Epithelial cell of proximal tubule (primary cell): ENCODE measurements at places on chromosomes 1 and 21.
A peak's percentile ranks its signal among the peaks of the same experiment; 100 is the strongest.

DNA sequence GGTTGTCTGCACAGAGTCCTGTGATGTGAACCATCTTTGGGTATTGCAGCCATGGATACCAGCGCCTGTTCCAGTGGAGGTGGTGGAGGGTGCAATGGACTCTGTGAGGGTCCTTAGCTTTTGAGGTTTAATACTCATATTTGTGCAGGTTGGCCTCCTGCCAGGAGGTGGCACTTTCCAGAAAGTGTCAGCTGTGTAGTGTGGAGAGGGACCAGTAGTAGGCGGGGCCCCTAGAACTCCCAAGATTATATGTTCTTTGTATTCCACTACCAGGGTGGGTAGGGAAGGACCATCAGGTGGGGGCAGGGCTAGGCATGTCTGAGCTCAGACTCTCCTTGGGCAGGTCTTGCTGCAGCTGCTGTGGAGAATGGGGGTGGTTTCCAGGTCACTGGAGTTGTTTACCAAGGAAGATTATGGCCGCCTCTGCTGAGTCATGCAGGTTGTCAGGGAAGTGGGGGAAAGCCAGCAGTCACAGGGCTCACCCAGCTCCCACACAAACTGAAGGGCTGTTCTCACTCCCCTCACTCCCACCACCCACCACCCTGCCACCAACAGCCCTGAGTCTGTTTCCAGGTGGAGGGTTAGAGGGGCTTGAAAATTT, 31.2 kb upstream of the ZNF678 start:
- no peak for DNase-seq

DNA sequence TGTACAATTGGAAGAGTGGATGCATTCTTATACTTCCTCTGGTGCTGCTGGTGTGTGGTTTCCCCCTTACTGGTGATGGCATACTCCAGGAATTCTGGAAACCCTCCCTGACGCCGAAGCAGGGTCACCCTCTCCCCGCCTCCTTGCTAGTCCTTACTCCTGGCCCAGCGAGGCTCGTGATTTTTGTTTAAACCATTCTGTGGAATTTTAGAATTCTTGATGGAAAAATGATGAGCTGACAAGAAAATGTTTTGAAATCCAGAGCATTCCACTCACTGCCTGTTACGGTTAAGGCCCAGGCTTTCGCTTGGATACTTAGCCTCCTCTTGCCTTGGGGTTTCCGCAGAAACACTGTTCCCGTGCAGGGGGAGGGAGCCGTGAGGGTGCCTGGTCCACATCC, 41.1 kb downstream of the IL6R start:
- no peak for DNase-seq

- DNase-seq, result no peak
Observed at GRCh38 chr1:45640293-45640692, 16.4 kb upstream of the CCDC17 start.

DNA sequence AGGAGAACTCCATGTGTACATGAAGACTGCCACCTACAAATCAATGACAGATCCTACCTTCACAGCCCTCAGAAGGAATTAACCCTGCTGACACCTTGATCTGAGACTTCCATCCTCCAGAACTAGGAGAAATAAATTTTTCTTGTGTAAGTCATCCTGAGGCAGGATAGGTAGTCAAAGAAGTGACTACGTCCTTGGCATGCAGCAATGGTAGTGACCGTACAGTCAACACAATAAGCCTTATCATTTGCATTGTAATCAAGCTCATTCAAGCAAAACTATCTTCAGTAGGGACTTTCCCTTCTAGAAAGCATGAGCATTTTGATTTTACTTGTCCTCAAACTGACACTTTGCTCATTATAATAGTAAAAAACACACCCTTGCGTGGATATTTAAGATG, 64.0 kb upstream of the KCNK1 start:
- no peak for DNase-seq

DNA sequence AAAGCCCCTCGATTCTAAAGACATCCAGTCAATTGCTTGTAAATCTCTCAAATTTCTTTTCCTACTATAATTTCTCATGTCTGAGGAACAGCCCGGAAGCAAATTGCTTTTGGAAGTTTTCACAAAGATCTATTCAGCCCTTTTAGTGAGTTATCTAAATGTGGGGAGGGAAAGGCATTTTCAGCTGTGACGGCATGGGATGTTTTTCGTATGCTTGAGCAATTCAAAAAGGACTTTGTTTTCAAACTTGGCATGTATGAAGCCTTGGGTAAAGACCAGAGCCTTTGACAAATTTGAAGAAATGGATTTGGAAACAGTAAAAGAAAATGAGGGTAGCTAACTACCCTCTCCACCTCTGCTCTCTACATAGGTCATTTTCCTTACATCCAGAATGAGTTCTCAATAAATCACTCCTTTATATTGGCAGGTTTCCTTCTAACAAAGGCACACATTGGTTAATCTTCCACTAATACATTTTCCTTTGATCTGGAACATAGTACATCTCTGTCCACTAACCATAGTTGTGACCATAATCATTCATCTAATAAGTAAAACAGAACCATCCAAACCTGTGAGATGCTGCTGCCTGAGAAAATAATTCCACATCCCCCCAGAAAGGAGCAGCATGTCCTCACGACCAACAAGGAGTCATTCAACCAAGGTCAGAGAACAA, 66.1 kb upstream of the ADAM30 start:
- DNase-seq, result no peak

- DNase-seq, result no peak
Observed at GRCh38 chr1:84107955-84108354, 36.1 kb upstream of the PRKACB start.

DNA sequence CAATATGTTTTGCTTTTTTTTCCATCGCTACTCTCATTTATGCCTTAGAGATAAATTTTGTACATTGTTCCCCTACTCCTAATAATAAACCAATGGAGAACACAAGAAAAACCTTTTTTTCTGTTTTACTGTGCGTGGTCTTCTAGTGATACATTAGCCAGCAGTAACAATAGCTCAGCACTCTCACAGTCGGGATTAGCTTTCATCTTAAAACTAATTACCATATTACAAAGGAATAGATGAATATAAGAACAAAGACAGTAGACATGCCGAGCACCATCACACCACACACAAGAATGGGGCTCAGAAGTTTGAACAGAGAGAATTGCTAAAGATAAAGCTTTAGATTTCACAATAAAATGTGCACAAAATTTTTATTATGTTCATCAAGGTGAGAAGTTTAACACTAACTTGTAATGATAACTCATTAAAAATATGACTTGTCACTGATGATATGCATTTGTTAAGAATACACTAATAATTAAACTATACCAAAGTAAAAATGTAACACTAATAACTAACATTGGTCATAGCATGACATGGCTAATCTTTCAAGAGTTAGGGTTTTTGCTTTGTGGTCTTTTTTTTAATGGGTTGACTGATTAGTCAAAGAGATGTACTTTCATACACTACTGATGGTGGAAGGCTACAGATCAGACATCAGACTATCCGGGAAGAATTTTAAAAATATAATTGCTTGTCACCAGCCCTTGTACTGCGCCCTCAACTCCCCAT, 61.8 kb downstream of the EXTL2 start:
- no peak for DNase-seq

GRCh38 chr1:172537827-172538391, 5.0 kb downstream of the SUCO start:
- no peak for DNase-seq

DNA sequence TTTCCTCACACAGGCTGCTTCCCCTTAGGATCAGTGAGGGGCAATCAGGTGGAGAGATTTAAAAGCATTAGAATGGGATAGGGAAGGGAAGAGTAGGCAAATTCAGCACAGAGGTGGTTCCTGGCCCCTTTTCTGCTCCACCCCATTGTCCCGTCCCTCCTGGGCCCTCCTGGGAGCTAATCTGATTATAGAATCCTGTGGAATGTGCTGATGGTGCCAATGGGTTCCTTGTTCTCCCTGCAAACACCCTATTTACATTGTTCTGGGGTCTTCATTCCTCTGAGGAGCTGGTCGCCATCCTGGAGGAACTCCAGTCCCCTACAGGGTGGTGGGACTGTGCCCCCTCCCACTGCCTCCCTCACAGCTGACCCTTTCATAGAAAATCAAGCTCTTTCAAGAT, 34.4 kb upstream of the LRP8 start:
- DNase-seq, result no peak

DNA sequence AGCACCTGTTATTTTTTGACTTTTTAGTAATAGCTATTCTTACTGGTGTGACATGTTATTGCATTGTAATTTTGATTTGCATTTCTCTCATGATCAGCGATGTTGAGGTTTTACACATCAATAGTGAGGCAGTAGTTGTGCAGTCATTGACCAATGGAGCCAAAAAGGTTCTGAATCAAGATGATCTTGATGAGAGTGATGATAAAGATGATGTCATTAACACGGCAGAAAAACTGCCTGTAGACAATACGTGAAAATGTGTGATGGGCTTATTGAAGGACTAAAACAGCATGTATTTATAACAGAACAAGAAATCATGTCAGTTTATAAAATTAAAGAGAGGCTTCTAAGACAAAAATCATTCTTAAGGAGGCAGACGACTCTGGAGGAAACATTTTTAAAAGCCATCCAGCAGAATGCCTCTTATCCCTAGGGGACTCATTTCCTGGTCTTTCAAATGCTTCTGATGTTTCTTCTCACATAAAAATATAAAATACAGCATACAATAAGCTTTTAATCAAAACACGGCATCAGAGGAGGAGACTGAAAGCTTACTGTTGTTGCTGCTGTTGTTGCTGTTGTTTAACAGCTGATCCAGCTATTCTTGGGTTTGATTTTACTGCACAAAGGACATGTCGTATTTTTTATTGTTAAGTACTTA, 400.3 kb downstream of the LTN1 start:
- no peak for DNase-seq

GRCh38 chr1:99645203-99645602, 710 bp upstream of the PALMD start:
- peak; percentile 67 for DNase-seq

DNA sequence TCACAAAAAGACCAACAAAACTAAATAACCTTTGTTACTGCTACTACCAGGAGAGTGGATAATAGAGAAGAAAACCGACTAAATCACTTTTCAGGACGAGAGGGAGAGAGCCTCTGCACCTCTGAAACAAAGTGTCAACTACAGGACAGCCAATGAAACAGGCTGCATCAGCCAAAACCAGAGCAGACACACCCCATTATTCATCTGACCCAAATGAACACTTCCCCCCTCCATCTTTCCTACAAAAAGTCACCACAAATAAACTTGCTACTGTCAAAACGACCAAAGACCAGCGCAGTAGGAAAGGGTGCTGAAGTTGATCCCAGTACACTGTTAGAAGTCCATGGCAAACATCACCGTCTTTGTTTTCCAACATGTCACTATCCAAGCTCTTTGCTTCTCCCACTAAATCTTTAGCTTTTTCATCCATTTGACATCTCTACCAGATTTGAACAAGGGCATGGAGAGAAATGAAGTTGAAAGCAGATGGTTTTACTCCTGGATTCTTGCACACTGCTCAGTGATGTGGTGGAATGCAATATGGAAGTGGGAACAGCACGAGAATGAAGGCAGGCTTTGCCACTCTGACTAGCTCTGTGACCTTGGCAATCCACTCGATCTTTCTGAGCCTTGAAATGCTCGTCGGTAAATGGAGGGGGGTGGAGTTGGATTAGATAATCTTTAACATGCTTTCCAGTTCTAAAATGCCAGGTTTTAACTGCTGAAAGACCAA, 20.5 kb downstream of the DSTYK start:
- no peak for DNase-seq

DNA sequence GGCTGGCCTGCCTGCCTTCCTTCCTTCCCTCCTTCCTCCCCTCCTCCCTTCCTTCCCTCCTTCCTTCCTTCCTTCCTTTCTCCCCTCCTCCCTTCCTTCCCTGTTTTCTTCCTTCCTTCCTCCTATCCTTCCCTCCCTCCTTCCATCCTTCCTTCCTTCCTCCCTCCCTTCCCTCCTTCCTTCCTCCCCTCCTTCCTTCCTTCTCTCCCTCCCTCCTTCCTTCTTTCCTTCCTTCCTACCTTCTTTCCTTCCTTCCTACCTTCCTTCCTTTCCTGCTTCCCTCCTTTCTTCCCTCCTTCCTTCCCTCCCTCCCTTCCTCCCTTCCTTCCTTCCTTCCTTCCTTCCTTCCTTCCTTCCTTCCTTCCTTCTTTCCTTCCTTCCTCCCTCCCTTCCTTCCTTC, 70.1 kb upstream of the PTGFR start:
- no peak for DNase-seq

GRCh38 chr1:99003581-99004253, 944 bp downstream of the PLPPR5 start:
- DNase-seq, result no peak

- peak; percentile 51 for DNase-seq
Observed at GRCh38 chr1:211735208-211736170, 60.1 kb upstream of the NEK2 start.
